ENCODE measurements at places on chromosomes 4 and X.

- no peak for DNase-seq
These were observed 117.3 kb downstream of the FAM133A start for GRCh38 chrX:93791304-93791703.

GRCh38 chr4:185357211-185357610 lies 38.5 kb downstream of the LRP2BP start:
- no peak for DNase-seq

GRCh38 chr4:103429283-103429682 lies 231.1 kb upstream of the CENPE start:
- peak; percentile 18 for DNase-seq

- no peak for DNase-seq
These were observed 108.4 kb upstream of the ATXN3L start for GRCh38 chrX:13428053-13428786.

DNA sequence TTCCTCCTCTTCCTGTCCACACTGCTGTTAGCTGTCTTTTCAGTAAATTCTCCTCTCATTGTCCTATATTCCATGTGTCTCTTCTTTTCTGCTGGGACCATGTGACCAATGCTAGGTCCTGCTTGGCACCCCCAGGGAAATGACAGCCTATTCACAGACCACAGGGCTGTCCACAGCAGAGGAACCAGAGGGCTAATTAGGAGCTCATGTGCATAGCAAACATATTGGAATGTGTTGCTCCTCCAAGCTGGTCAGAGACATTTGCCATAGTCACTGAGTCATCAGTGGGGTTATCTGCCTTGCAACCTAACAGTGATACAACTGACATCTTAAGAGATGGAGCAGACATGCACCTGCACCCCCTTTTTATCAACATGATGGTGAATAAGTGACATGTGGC lies 67.9 kb upstream of the PUDP start:
- DNase-seq: no peak

DNA sequence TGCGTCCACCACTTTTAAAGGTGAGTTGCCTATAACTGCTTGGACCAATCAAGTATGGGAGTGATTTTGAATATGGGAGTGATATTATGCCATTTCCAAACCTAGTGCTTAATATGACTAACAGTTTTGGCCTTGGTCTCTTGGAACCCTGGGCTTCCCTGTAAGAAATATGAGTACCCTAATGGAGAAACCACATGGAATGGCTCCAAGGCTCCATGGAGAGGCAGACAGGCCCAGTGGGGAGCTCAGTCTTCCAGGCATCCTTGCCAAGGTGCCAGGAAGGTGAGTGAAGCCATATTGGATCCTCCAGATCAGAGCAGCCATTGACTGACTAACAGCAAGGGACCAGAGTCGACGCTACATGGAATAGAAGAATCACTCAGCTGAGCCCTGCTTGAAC lies 53.2 kb downstream of the MAML3 start:
- no peak for DNase-seq

- no peak for DNase-seq
These were observed 57.7 kb upstream of the VEGFC start for GRCh38 chr4:176850436-176850835.

DNA sequence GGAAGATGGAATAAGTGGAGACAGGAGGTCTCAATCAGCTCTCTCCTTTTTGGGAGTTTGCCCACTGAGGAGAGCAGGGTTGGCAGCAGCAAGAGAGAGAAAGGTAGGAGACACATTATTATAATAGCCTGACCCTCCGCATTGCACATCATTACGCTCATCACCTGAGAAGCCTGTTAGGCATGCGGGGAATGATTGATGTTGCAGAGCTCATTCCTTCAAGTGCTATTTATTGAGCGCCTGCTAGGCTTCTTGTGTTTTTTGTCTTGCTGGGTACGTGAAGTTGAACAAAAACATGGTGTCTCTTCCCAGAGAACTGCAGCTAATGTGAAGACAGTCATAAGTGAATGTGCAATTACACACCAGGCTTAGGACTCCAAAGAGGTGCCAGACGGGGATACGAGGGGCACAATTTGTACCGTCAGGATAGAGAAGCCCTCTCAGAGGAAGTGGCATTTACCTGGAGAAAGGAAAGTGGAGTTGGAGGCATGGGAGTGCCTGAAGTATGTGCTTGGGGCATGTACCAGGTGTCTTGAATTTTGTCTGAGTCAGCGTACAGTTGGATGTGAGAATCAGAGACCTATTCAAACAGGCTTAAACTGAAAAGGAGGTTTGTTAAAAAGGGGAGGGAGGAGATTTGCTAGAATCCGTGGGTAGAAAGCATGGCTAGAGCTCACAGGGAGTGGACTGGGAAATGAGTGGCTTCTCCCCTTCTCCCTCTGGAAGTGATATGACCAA lies 90.2 kb upstream of the SOD3 start:
- DNase-seq: no peak

- no peak for DNase-seq
These were observed 6.2 kb downstream of the CHIC2 start for GRCh38 chr4:54058171-54058570.

GRCh38 chr4:138426786-138427185 lies 184.6 kb upstream of the SLC7A11 start:
- no peak for DNase-seq

- DNase-seq: no peak
These were observed 75.8 kb downstream of the NBDY start for GRCh38 chrX:56804867-56805266.
